ENCODE measurements at places on chromosomes 11 and 22.

- DNase-seq: no peak
Observed at GRCh38 chr22:37215890-37216289, 3.6 kb upstream of the SSTR3 start.

DNA sequence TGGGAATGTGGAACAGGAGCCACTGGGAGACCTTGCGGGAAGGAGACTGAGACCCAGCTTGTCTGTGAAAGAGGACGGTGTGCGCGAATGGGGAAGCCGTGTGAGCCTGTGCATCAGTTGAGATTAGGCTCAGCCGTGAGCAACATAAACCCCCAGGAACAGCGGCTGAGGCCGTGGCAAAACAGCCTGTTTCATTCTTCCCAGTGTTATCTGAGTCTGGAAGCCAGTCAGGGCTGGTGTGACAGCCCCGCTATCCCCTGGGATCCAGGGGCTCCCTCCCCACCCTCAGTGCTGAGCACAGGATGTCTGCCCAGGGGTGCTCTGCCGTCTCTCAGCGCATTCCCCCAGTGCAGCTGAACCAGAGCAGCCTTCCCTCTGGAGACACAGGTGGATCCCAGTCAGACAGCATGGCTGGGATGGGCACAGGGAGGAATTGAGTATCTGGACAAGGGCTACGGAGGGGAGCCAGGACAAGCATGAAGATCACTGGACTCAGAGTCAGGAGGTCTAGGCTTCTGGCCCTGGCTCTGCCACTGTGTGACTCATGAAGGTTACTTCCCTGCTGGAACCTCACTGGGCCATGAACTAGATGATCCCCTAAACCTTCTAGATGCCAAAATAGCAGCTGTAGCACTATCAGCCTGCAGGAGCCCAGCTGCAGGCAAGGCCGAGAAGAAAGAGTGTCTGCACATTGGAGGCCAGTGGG is 8.6 kb downstream of the OAF start:
- DNase-seq: no peak

GRCh38 chr22:36925388-36926290 is 12.2 kb downstream of the CSF2RB start:
- no peak for DNase-seq

GRCh38 chr11:42329929-42330565 is 870.6 kb upstream of the LRRC4C start:
- no peak for DNase-seq

DNA sequence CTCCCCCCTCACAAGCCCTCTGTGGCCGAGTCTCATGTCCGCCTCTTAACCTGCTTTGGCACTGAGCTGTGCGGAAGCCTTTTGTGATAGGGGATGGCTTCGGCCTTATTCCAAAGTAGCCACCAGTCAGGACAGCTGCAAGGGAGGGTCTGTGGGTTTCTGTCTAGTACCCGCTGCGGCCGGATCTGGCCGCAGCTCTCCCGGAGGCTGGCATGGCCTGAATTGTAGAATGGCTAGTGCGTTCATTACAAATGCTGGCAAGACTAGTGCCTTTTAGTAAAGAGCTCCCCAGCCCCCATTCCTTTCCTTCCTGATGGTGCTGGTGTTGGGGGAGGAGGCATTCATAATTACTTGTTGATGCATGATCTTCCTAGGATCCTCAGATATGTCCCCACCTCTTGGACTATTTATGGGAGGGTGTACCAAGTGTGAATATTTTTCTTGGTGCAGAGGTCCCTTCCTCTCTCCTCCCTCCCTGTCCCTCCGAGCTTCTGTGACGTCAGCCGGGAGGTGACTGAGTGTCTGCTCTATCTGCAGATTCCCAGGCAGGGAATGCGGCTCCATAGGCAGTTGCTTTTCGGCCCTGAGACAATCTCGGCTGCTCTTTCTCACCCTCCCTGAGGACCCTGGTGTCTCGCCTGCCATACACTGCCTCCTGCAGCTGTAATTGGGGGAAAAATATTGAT is 108.7 kb upstream of the E2F8 start:
- no peak for DNase-seq

DNA sequence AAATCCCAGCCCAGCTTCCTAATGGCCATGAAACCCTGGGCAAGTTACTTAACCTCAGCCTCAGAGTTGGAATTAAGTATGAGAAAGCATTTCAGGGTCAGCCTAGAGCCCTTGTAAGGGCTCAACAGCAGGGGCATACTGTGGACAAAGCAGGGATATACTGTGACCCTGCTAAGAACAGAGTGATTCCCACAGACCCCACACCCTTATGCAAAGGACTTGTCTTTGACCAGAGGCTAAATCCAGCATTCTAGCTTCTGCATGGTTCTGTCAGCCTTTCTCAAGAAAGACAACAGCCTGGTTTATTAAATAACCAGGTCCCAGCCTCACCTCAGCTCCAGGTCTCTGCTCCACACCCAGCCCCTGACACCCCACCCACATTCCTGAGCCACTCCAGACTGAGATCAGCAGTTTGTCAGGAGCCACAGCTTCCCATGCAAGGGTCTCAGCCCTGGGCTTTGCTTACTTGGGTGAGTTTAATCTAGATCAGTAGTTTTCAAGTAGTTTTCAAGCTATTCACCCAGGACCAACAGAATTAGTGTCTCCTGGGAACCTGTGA is 69.2 kb downstream of the GALNT18 start:
- DNase-seq: no peak

GRCh38 chr22:20438427-20438677 is 727 bp upstream of the SCARF2 start:
- no peak for DNase-seq

DNA sequence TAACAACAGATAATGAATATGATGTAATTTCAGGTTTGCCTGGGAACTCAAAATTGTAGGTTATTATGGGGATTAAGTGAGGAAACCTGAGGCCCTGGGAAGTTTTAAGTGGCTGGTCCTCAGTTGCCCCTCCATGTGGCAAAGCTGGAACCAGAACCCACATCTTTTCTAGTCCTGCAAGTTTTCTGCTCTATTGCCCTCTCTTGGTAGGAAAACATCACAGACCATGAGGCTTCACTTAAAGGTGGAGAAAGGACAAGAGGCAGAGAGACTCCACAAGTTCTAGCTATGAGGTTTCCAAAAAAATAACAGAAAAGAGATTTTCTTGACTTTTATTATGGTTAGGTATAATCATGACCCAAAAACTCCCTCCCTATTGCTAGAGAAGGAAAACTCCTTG is 115.5 kb upstream of the DDI1 start:
- no peak for DNase-seq

DNA sequence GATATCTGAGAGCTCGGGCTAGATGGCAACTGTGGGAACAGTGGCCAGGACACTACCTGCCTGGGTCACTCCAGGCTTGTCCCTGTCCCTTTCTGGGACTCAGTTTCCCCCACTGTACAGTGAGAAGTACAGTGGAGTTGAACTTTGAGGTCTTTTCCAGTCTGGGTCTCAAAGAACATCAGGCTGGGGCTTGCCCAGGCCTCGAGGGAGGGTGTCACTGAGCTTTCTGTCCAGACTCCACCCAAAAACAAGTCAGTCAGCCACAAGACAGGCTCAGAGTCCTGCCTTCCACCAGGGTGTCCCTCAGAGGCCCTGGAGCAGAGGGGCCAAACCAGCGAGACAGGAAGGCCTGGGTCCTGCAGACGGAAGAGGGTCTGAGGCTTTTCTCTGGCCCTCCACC is 2.0 kb upstream of the PLA2G3 start:
- DNase-seq: no peak

- no peak for DNase-seq
Observed at GRCh38 chr11:33375688-33376311, 118.6 kb downstream of the HIPK3 start.

DNA sequence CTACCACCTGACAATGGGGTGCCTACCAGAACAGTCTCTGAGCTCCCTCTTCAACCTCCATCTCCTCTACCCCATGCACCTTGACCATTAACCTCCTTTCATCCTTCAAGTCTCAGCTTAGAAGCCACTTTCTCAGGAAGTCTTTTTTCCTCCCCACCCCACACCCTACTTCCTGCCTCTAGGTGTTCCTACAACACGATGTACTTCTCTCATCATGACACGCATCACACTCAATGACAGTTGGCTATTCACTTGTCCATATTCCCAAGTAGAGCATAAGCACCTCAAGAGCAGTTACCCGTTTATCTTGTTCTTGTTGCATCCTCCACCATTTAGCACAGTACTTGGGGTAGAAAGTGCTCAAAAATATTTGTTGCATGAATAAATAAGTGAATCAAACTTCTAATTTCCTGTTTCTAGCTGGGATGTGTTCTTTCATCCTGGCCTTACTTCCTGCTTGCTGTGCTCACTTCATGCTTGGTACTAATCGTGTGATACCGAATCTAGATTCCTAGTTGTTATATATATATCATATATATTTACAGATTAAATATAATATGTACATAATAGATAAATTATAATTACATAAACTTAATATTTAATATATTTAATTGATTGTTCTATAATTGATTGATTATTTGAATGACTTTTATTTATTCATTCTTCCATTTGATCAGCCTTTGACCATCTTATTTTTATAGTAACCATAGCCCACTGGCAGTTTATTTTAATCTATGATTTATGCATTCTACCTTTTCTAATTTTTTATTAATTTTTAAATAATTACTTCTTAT is 177.5 kb upstream of the TMEM45B start:
- no peak for DNase-seq

GRCh38 chr22:27283714-27284113 is 517.8 kb downstream of the MN1 start:
- DNase-seq: no peak

GRCh38 chr11:80638296-80638695 is 1197.5 kb upstream of the TENM4 start:
- no peak for DNase-seq

DNA sequence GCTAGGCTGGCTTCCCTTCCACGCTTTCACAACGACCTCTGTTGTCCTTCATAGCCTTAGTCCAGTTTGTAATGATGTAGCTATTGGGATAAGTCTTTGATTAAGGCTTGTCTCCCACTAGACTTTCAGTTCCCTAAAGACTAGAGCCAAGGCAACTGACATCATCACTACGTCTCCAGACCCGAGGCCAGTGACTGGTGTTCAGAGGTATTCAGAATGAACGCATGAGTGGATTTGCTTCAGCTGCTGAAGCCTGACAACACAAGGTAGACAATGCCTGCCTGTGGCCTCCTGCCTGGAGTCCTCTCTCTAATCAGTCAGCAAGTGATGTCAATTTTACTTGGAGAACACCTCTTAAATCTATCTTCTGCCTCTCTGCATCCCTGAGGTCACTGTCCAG is 13.6 kb downstream of the EFCAB6 start:
- DNase-seq: no peak

GRCh38 chr22:39908737-39909136 is 7.9 kb downstream of the GRAP2 start:
- DNase-seq: no peak

DNA sequence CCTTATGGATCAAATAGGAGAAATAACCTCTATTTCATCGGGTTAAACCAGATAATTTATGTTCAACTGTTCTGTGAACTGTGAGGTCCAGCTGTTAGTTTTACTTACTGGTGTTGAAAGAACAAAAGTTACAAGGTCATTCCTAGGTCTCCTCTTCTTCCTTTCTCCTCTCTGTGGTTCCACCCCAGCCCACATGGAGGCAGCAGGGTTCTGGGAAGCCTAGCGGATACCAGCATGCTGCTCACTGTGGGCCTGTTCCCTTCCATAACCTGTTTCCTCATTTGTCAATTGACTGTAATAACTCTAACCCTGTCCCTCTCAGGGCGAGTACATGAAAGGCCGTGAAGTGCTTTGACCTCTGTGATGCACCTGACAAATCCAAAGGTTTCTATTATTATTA is 27.8 kb downstream of the RELT start:
- no peak for DNase-seq

DNA sequence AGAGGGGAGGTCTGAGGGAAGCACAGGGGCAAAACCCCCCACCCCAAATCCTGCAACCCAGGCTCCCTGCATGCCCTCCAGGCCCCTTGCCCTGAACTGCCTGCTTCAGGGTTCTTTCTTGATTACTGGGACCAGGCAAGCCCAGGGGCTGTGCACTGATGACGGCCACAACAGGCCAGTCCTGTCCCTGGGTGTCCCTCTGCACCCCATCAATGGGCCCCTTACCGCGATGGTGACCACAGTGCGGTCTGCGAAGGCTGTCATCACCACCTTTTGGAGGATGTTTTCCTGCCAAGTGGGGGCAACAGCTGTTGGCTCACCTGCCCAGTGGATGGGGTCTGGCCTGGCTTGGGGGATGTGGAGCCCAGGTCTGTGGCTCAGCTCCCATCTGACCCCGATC is 5.0 kb upstream of the KCNJ11 start:
- no peak for DNase-seq

All from CD4-positive, alpha-beta T cell (primary cell).